ENCODE measurements at places on chromosomes 11 and 22.

DNA sequence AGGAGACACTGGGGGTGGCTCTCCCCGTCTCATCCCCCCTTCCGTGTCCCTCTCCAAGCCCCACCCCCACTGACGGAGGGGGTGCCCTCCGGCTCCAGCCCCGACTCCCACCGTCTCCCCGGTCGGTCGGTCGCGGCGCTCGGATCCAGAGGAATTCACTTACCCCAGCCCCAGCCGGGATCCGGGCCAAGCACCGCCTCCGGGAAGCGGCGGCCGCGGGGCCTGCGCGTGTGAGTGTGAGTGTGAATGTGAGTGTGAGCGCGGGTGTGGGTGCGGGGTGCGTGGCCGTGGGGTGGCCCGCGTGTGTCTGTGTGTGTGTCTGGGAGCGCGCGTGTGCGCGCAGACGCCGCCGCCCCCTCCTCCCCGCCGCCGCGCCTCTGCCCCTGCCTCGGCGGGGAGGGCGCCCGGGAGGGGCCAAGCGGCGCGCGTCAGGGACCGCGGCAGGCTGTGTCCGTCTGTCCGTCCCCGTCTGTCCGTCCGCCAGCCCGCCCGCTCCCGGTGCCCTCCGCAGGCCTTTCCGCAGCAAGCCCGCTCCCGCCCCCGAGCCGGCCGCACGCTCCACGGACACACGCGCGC lies at the start of gene ELFN2:
Gene ELFN2, minus strand, starts transcription at position 345 of the 576 bp plus-strand sequence. CDS start 51,945 bp downstream, outside the sequence.
- no peak for DNase-seq

- DNase-seq: no peak
Measured at GRCh38 chr11:129658526-129658867, 157.2 kb upstream of the TMEM45B start.

DNA sequence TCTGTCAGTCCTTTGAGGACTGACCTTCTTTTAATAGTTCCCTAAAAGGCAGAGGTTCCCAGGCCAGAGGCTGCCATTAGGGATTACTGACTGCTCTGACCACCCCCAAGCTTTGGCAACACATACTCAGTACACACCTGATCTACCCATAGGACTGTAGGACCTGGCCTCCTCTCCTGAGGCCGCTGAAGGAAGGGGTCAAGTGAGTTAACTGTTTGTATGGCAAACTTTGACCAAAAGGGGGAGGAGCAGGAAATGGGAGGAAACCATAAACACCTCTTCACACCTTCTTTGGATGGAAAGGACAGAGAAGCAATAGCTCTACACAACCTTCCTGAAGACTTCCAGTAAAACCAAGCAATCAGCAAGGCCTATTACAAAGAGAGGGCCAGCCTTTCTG lies 104.0 kb downstream of the APOL5 start:
- DNase-seq: no peak

- DNase-seq: no peak
Measured at GRCh38 chr11:116276051-116277044, 496.4 kb downstream of the BUD13 start.

GRCh38 chr11:124832571-124832970 lies 32.4 kb upstream of the MSANTD2 start:
- no peak for DNase-seq

DNA sequence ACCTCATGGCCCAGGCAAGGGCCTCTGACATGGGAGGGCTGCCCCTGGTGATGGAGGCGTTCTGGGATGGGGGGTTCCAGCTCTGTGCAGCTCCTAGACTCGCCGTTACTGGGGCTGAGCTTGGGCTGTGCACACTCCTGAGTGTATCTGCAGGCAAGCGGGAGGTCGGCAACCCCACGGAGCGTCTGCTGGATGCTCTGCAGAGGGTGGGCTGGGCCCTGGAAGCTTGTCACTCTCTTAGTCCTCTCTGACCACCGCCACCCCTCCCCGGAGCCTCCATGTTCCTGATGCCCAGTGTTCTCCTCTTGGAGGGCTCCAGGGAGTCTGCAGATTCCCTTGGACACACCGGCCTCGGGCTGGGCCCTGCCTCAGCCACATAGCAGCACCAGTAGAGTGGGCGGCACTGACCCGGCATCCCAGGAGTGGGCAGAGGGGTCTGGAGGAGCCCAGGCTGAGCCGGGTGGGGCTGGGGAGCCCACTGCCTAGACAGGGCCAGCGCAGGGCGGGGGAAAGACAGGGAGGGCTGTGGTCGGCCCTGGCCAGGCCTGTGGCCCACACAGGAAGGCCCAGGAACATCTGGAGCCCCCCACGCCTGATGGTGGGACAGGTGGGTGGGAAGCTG lies 20.6 kb upstream of the MUC5B start:
- no peak for DNase-seq
